ENCODE measurements at places on chromosomes 4 and X.

GRCh38 chrX:153491351-153491914, 3.3 kb upstream of the BGN start:
- no peak for DNase-seq

DNA sequence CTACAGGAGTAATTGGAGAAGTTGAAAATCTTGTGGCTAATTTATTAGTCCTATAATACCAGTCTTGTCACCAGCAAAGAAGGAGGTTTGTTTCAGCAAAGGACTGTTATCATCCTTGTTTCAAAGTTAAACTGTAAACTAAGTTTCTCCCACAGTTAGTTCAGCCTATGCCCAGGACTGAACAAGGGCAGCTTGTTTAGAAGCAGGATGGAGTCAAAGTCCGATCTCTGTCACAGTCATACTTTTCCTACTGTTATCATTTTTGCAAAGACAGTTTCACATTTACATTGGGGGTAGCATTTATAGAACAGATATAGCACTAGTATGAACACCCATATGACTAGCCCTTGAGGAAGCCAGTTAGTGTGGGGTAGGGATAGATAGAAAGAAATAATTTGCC, 46.4 kb downstream of the AKAP4 start:
- DNase-seq: no peak

DNA sequence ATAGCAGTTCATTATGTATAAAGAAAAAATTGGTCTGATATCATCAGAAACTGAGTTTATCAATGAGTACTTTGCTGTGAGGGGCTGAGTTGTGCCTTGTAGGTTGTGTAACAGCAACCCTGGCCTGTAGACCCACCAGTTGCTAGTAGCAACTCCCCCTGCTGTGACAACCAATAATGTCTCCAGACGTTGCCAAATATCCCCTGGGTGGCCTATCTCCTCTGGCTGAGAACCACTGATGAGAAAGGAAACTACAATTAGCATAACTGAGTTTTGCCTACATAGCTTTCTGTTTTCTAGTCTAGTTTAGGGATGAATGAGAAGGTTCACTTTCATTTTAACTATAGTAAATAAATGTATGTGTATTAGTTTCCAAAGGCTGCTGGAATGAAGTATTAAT, 234.1 kb downstream of the CPE start:
- no peak for DNase-seq

- DNase-seq: no peak
Measured at GRCh38 chr4:142191901-142192300, 555.5 kb downstream of the IL15 start.

DNA sequence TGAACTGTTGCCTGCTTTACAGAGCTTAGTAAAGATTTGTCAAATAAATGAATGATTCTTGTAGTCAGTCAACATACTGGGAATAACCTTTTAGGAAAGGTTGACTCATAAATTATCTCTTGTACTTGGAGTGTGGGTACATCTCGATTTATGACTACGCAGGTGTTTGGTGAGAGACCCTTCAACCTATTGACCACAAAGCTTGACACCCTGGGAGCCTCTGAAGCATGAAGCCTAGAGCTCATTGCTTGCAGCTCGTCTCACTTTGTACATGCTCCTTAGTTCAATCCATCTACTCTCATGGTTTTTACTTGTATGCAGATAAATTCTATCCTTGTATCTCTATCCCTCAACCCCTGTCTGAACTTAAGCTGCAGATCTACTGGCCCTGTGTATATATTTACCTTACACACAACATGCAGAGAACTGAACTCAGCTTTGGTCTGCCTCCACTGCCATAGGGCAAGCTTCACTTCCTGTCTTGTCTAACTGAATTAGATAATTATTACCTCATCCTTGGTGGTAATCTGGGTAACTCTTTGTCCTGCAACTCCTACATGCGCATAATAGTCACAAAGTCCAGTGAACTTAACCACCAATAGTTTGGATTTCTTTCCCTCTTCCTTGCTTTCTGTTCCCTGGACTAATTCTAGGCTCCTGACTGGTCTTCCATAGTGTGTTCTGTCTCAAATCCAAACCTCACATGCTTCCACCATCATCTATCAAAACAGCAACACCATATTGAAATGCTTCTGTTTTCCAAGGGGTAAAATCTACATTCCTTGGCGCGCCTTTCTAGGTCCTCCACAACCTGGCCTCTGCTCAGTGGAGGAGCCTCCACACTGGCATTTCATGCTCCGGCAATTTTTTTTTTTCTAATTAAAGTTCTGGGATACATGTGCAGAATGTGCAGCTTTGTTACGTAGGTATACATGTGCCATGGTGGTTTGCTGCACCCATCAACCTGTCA, 32.2 kb upstream of the FAT1 start:
- no peak for DNase-seq

GRCh38 chr4:168600796-168601583, 104.1 kb downstream of the PALLD start:
- no peak for DNase-seq

DNA sequence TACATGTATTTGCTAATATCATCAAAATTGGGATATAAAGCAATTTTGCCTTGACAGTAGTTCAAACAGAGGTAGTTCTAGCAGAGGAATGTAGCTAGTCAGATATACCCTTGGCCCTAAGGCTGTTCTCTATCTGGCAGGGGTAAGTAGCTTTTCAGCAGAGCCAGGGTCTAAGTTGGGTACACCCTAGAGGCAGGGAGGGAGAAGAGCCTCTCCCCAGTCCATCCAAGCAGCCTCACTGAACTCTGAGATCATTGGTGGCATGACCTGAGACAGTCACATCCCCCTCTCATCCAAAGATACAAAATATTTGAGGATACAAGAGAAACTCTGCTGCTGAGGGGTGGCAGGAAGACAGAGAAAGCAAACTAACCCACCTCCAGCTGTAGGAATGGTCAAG, 343.7 kb downstream of the DHX15 start:
- DNase-seq: no peak

DNA sequence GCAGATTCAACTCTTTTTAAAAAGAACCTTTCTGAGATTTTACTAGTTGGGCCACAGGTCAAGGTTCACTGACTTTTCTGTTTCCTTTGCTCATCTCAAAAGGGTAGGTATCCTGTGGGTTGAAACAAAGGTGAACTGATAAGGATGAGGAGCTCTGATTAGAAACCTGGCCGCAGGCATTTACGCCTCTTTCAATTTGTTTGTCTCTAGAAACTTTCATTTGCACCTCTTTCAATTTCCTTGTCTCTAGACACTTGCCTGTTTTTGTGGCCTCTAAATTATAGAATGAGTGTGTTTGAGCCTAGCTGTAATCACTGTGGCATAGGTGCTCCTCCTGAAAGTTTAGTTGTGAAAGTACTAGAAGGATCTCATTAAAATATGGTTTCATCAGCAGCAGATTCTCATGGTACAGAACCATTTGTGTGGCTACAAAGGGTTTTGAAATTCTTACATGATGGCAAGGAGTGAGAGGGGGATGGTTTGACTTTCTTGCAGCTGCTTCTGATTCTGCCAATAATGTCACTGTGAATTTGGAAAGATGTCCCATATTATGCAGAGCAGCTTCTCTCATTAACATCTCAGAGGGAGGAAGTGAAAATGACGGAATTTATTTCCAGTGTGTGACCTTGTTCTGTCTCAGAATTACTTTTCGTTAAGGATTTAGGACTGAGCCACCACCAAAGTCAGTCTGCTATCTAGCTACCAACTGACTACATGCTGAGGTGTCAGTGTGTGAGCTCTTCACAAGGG, 142.2 kb downstream of the SH2D1A start:
- DNase-seq: no peak

DNA sequence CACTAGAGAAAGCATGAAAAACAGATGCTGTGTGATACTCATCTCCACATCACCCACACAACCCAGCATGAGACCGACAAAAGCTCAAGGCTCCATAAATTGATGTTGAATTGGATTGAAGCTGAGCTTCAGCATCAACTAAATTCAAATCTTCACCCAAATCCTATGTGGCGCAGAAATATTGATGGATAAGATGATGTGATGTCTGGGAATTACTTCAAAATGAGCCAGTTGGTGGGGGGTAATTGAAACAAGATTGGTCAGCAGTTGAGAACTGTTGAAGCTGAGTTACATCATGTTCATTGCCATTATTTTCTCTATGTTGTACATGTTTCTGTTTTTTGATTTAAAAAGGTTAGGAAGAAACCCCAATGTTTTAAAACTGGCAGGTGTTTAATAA, 166.5 kb upstream of the STS start:
- DNase-seq: no peak

DNA sequence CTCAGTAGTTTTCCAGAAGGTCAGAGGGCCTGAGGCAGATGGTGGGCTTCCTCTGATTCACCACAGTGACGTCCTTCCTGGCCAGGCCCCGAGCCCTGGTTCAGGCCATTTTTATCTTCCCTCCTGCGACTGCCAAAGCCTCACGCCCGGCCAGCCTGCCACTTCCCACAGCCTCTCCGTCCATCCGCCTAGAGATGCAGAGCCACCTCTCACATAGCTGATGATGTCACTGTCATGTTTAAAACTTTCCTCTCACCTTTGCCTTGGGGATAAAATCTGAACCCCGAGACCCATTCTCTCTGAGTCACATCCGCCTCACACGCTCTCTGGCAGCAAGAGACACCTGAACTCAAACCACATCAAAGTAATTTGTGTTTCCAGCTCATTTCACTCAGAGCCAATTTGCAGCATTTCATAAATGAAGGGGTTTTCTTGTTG, 175.3 kb downstream of the QDPR start:
- peak; percentile 58 for DNase-seq

GRCh38 chr4:146959692-146960091, 14.0 kb upstream of the TTC29 start:
- DNase-seq: no peak

DNA sequence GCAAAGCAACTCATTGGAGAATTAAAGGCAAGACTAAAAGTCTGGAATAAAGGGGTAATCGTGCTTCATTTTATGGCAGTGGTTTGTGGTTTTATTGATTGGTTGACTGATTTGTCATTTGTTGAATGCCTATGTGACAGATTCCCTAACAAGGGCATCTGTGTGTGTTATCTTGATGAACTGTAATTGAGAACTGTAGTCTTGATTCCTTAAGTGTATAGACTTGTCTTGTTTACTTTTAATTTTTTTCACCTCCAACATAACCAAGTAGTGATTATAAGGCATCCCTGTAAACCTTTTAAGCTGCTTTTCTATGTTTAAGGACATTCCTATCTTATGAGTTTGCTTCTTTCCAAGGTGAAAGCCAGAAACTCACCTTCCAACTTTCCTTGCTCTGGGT, 216.0 kb upstream of the TAPT1 start:
- DNase-seq: no peak

- DNase-seq: no peak
Measured at GRCh38 chrX:124747295-124747694, 400.9 kb downstream of the SH2D1A start.

- no peak for DNase-seq
Measured at GRCh38 chrX:139025816-139026215, 314.3 kb upstream of the FGF13 start.

DNA sequence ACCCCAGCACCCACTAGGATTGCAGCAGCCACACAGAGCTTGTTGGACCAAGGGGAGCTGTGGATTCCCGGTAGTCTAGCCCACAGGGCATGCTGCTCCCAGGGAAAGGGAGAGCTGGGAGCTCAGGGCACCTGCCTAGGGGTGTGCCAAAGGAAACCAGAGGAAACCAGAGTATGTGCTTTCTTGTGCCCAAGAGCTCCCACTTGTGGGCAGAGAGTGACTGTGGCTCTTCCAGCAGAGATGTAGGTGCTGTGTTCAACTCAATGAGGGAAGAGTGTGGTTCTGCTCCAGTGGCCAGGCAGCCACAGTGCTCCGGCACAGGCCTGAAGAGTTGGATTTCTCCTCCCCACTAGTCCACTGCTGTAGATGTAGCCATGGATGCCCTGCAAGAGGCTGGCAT, 1050.0 kb upstream of the INTU start:
- no peak for DNase-seq

GRCh38 chrX:119147486-119147885, 19.9 kb upstream of the KIAA1210 start:
- DNase-seq: no peak

DNA sequence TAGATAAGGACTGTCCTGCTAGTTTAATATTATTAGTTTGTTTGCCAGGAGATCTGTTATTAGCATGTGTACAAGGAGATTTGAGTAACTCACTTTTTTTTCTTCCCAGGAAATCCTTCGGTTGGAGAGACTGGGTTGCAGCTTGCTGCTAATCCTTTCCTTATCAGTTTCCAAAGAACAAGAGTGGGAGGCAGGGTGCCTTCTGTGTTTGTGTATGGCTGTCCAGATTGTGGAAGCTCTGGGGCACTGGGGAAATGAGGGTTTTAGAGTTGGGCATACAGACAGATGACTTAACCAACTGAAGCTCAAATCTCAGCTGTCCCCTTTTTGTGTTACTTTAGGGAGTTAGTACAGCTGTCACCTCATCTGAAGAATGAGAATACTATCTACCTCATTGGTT, 12.6 kb upstream of the SUPT20HL1 start:
- DNase-seq: no peak

DNA sequence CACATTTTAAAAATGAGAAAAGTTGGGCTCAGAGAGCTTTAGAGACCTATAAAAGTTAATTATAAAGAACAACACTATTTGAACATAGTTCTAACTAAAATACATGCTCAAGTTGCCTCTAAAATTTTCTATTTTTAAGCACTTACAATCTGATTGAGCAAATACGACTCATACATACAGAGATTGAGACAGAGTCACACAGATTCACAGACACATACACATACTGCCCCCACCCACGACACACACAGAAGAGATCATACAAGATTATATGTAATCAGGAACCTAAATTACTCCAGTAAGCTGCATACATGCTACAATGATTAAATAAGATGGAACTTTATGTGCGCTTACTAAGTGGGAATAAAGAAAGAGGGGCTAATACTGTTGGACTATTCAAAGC, 2.7 kb upstream of the ASB5 start:
- DNase-seq: no peak

- DNase-seq: no peak
Measured at GRCh38 chr4:53307819-53308780, 57.8 kb downstream of the SCFD2 start.

GRCh38 chrX:23785580-23785979, 2.6 kb downstream of the SAT1 start:
- DNase-seq: no peak

DNA sequence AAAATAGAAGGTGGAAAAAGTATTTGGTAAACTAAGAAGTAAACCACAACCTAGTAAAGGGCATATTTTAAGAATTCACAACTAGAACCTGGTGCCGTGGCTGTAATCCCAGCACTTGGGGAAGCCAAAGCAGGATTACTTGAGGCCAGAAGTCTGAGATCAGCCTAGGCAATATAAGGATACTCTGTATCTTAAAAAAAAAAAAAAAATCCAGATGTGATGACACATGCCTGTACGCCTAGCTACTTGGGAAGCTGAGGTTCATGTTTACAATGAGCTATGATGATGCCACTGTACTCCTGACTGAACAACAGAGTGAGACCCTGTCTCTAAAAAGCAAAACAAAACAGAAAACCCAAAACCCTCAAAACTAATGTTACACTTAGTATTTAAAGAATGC, 294.9 kb upstream of the ZCCHC13 start:
- DNase-seq: no peak

DNA sequence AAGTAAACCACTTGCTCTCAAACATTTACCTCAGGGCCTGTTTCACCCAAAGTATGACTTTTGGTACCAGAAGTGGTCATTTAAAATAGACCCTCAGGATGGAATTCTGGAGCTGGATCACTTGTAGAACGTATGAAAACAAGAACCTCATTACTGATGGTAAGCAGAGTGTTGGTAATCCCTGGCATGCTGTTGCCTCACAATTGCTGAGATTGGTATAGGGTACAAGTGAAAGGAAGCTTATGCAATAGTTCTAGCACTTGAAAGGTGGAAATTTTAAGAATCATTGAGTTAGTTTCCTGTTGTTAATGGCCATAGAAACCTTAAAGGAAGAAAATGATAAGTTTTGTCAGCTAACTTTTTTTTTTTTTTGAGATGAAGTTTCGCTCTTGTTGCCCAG, 22.3 kb upstream of the THOC2 start:
- DNase-seq: no peak
